NCI-H524 (cell line): ENCODE measurements at places on chromosomes 11 and 22.
A peak's percentile ranks its signal among the peaks of the same experiment; 100 is the strongest.

DNA sequence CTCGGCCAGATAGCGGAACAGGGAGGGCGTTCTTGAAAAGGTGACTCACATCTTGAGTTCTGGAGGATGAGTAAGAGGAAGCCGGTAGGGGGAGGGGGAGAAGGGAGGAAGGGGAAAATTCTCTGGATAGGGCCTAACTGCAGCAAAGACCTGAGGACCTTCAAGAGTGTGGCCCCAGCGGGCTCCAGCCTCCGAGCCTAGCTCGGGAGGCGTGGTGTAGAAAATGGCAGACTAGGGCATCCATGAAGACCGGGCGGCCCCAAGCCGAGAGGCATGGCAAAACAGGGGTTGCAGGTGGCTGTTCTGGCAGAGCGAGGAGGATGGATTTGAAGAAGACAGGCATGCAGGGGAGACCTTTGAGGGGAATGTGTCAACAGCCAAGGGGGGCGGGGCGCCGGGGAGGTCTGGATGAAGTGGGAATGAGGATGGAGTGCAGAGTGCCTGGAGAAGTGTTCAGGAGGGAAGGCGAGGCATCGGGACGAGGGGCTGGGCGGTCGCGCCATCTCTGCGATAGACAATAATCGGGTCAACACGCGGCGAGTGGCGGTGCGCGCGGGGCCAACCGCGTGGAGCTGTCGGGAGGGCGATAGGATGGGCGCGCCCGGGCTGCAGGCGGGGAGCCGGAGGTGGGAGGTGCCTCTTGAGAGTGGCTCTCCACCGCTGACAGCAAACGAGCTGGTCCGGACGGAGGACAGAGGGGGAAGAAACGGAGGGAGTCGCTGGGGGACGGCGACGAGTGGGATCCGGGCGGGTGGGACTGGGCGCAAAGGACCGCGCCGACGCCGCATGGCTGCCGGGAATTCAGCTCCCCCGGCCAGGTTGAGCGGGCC lies 40.0 kb upstream of the CREB3L1 start:
- DNase-seq, result peak; percentile 37

DNA sequence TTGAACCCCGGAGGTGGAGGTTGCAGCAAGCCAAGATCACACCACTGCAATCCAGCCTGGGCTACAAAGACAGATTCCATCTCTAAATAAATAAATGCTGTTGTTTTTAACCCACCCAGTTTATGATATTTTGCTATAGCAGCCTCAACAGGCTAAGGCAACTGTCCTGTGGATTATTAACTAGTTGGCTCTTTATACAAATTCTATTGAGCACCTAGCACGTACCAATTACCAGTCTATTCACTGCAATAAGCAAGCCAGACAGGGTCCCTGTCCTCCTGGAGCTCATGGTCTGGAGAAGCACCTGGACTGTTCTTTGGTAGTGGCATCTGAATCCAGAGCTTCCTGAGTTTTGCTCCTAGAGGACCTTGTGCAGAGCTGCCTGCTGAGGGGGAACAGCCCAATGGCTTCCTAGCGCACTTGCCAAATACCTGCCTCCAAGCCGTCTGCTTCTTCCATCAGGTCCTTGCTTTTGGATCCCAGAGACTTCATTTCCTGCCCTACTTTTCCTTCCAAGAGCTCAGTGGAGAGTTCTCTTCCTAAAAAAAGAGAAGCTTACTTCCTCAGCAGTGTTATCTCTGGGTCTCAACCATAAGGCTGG lies 49.9 kb upstream of the MICAL2 start:
- DNase-seq, result no peak

GRCh38 chr11:87840786-87841185 lies 334.5 kb downstream of the RAB38 start:
- no peak for DNase-seq

DNA sequence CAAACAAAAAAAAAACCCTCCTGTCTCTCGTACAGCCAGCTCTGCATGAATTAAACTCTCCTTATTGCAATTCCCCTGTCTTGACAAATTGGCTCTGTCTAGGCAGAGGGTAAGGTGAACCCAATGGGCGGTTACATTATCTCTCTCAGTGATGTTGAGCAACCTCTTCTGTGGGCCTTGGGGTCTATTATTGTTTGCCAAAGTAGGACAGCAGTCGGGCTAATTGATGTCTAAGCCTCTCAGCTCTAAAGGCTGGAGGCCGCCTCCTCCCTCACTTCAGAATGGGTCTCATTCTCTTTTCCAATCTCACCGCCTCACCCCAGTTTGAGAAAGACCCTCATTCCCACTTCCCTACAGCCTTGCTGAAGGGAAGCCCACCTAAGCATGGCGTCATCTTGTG lies 1.3 kb upstream of the SLC25A45 start:
- no peak for DNase-seq

- DNase-seq, result no peak
Measured at GRCh38 chr11:12983336-12983735, 25.8 kb upstream of the RASSF10 start.

DNA sequence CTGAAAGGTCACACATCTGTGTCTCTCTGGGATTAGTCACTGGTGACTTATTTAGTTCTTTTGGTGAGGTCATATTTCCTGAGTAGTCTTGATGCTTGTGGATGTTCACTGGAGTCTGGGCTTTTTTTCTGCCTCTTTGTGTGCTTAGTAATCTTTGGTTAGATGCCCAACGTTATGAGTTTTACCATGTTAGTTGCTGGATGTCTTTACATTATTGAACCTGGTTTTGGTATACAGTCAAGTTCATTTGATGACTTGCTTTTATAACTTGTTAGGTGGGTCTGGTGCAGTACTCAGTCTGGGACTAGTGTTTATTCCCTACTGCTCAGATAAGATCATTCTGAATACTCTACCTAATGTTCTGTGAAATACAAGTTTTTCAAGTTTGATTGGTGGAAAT lies 26.2 kb upstream of the SLC37A2 start:
- no peak for DNase-seq

- no peak for DNase-seq
Measured at GRCh38 chr11:96412761-96413381, 23.1 kb downstream of the JRKL start.

- no peak for DNase-seq
Measured at GRCh38 chr11:121578251-121578976, 125.6 kb upstream of the SORL1-AS1 start.

DNA sequence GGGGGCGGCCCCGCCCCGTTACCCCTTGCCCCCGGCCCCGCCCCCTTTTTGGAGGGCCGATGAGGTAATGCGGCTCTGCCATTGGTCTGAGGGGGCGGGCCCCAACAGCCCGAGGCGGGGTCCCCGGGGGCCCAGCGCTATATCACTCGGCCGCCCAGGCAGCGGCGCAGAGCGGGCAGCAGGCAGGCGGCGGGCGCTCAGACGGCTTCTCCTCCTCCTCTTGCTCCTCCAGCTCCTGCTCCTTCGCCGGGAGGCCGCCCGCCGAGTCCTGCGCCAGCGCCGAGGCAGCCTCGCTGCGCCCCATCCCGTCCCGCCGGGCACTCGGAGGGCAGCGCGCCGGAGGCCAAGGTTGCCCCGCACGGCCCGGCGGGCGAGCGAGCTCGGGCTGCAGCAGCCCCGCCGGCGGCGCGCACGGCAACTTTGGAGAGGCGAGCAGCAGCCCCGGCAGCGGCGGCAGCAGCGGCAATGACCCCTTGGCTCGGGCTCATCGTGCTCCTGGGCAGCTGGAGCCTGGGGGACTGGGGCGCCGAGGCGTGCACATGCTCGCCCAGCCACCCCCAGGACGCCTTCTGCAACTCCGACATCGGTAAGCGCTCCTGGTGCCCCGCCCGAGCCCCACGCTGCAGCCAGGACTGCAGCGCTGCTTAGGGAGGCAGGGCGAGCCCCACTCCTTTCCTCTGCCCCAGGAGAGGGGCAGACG lies at the start of gene TIMP3:
Gene TIMP3 (plus strand): TSS at position 169 of the 700 bp plus-strand sequence. CDS start 297 bp downstream, at position 466.
- DNase-seq, result peak; percentile 74

DNA sequence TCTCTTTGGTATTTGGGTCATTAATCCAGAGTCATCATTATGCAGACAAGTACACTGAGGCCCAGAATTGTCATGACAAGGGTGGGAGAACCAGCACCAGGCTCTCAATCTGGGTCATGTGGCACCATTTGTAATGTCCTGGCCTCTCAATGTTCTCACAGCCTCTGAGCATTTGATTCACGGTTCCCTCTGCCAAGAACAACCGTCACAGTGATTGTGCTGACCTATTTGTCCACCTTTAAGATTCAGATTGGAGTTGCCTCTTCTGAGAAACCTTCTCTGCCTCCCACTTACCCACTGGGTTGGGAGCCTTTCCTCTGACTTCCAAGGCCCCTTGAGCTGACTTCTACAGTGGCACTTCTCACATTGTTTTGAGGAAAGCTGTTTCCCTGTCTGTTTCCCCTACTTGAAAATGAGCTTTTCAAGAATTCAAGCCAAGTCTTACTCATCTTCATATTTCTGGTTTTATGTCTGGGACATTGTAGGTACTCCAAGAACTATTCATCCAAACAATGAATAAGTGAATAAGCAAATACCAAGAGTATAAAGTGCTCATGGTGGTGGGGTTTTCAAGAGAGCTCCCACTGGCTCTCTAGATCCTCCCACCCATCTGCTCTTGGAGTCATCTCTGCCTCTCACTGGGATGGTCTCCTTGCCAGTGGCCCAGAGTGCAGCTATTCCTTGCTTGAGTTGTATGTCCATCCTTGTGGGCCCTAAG lies 126.4 kb upstream of the E2F8 start:
- DNase-seq, result no peak

DNA sequence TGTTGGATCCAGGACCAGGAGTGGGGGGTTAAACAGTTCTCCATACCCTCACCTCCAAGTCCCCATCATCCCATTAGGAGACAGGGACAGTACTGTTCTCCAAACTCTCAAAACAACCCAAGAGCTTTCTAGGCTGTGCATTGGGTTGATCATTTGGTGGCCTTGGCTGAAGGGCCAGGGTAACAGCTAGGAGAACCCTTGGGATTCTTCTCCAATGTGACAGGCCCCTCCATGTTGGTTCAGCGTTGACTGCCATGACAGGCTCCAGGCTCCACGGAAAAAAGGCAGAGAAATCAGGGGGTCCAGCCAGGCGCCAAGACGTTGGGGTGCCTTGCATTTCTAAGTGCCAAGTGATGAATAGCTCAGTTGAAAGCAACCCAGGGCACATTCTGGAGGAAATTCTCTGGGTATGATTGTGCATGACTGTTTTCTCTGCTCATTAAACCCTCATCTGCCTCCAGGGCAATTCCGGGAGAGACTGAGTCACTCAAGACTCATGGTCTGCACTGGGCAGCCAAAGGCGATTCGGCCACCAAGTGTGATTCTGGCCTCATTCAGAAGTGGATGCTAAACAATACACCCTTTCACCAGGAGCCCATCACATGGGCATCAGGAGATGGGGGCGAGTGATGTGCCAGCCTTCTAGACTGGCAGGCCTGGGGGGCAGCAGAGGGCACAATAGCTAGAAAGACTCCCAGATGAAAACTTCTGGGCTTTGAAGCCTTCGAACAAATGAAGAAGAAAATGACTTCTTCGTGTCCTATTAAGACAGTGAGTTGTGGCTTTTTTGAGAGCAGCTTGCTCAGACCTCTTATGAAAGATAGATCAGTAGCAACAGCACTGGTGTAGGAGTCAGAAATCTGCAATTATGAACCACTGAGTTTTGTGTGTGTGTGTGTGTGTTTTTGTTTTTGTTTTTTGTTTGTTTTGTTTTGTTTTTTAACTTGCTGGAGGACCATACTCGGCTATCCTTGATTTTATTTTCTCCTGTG lies 27.7 kb downstream of the CD44 start:
- DNase-seq, result no peak

DNA sequence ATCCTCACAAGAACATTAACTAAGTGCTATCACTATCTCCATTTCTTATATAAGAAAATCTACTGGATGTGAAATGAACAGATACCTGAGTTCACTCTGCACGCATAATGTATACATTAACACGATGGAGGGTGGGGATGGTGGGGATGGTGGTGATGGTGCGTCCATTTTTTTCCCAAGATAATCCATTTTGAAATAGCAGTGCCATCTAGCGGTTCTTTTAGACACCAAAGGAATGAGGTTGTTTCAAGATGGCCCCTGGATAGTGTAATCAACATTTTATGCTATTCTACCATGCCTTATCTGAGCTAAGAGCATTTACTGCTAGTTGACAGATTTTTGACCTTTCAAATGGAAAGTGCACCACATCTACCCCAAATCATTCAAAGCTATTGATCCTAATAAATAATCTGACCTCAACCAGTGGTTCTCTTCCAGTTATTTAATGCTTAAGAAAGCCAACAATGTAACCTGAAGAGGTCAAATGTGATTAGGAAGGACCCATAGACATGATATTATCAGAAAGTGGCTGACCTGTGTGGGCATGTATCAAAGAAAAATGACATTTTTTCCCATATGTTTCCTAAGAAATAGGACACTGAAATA lies 714.7 kb upstream of the TENM4 start:
- DNase-seq, result peak; percentile 67

GRCh38 chr11:34606326-34607120 lies 14.4 kb upstream of the EHF start:
- no peak for DNase-seq

DNA sequence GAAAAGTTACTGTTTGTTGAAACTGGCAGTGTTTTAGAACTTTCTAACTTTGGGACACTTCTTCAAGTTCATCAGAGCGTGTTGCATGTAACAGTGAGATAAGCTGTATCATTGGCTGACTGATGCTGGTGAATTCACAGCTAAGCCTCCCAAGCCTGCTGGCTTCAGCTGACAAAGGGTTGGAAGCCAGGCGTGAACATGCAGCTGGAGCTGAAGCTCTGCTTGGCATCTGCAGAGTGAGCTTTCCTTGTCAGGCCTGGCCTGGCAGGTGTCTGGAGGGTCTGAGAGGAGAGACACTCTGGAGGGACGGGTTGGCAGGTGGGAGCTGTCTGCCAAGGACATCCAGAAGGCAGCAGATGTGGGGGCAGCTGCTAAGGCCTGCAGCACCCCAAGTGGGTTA lies 1.5 kb downstream of the AMPD3 start:
- DNase-seq, result peak; percentile 76

DNA sequence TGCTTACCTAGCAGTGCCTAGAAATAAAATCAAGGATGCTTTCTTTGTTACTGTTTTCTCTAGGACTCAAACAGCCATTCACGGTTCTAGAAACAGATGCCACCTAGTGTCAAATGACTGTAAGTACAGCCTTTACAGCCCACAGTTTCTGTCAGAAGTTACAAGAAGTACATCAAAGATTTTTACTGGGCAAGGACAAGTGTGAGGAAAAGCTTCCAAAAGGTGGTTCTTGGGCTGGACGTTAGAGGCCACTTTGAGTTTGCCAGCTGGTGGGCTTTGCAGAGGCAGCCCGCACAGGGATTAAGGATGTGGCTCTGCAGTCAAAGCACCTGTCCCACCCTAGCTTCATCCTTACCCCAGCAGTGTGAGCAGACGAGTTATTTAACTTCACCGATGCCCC lies 6.9 kb downstream of the KMT5B start:
- DNase-seq, result peak; percentile 56

DNA sequence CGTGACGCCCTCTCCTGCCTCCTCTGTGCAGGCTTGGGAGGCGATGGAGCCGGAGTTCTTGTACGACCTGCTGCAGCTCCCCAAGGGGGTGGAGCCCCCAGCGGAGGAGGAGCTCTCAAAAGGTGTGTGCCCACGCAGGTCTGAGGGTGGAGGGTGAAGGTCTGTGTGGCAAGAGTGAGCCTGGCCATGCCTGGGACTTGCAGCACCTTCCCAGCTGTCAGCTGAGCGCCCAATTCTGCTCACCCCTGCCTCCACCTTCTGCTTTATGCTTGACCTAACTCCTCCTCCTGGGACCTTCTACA lies 2.5 kb downstream of the PARVG start:
- DNase-seq, result no peak

- no peak for DNase-seq
Measured at GRCh38 chr11:61345954-61346843, 13.2 kb downstream of the TKFC start.

GRCh38 chr11:66967670-66968425 lies 7.3 kb upstream of the C11orf86 start:
- DNase-seq, result no peak
